Activated CD8-positive, alpha-beta memory T cell treated with anti-CD3 and anti-CD28 coated beads for 4 hours (primary cell): ENCODE measurements at places on chromosomes 2 and 18.

DNA sequence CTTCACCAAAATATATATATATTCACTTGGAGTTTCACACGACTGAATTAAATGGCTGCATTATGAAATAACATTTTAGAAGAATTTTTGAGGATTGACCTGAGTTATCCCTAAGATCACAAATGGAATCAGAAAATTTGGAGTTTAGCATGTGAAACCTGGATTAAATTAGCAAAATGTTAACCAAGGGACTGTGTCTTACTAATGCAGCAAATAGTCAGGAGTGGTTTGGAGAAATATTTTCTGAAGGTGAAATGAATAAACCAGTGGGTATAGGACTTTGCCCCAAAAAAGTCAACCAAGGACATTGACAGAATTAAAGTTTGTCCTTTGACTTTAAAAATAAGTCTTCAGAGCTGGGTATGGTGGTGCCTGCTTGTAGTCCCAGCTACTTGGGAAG is 111.2 kb downstream of the PRPF40A start:
- DNase-seq, result no peak

- DNase-seq, result no peak
These were observed 86.0 kb downstream of the OSBPL6 start for GRCh38 chr2:178280244-178280852.

DNA sequence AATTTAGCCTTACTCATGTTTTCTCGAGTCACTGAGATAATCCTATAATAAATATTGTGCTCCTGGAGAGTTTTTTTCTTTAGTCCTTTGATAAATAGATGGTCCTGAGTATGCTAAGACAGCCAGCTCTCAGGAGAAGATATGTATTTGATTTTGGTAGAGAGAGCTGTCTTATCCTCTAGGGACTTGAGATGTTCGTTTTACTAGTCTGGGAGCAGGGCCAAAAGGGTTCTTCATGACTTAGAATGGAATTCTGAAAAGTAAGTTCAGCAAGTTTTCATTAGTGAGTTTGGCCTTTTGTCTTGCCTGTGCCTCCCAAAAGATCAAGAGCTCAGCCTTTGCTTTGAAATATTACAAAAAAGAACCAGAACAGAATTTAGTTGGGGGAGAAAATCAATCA is 246.7 kb downstream of the BABAM2 start:
- DNase-seq, result no peak

DNA sequence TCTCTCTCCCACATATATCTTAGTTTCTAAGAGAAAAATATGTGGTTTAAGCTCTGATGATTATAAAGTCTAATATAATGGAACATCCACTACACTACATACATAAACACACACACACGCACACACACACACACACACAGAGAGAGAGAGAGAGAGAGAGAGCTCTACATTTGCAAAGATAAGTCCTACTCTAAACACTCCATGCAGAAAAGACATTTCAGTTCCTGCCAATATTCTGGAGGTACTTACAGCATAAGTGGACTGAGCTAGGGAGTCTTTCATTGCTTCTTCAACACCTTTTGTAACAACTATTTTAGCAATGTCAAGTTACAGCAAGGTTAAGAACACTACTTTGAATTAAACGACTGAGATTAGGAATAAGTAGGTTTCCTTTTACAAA is 80.1 kb downstream of the FIGN start:
- no peak for DNase-seq

DNA sequence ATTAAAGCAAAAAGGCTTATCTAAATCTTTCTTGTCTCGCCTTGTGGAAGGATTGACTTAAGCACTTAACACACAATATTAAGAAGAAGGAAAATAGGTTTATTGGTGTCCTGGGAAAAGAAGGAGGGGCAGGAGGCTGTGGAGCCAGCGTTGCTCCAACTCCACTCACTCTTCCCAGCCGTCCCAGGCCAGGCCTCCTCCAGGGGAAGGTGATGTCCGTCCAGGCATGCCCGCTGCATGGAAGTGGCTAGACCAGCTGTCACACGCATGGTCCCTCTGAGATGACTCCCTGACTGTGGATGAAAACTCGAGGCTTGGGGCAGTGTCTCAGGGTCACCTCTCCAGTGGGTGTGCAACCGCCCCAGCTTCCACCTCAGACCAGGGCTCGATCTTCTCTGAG is 281.1 kb downstream of the GALR1 start:
- DNase-seq, result no peak
